ENCODE measurements at places on chromosomes 2 and 18.

DNA sequence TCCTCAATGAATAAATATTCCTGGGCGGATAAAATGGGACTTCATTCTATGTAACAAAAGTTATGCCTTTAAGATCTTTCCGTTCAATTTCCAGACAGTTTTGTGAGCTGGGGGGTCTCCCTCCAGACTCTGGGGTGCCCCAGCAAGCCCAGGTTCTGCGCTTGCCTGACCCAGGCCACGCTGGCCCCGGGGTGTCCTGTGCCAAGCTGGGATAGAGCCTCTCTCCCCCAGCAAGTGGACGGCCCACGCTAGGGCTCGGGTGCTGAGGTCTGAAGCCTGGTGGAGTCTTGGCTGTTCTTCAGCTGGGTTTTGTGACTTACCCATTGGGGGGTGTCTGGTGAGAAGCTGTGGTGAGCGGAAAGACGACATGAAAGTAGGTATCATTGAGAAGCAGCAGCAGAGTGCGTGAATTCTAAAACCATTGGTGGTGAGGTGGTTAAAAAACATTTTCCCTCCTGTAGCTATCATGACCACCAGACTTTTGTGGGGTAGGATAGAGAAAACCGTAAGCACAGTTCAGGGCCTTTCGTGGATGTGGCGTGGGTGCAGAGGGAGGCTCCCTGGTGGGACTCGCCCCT is 346.8 kb downstream of the ANAPC1 start:
- no peak for DNase-seq

DNA sequence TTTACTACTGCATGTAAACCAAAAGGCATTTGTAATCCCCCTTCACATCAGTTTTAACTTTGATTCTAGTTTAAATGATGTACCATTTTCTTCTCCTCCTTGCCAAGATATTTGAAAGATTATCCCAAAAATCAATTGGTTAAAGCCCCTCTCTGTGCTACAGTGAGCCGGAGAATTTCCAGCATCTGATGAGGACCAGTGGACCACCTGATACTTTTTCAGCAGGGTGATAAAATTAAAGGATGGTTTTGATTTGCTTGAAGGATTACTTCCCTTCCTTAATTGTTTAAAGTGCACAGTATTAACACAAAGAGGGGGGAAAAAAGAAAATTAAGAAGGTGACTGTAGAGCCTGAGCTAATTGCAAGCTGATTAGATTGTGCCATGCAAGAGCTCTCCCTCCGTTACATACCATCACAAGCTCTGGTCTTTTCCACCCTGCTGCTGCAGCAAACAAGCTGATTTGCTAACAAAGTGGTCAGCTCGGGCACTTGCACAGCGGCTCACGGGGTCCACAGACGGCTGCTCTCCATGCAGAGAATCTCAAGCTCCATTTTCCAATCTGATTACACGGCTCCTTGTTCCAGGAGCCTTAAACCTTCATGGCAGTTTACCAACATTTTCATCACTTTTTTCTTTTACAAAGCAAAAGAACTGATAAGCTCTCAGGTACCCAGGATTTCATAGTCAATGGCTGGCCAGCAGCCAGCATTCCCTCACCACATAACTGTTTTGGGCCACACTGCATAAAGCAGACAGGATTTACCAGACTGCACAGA is 22.1 kb downstream of the FIGN start:
- no peak for DNase-seq

DNA sequence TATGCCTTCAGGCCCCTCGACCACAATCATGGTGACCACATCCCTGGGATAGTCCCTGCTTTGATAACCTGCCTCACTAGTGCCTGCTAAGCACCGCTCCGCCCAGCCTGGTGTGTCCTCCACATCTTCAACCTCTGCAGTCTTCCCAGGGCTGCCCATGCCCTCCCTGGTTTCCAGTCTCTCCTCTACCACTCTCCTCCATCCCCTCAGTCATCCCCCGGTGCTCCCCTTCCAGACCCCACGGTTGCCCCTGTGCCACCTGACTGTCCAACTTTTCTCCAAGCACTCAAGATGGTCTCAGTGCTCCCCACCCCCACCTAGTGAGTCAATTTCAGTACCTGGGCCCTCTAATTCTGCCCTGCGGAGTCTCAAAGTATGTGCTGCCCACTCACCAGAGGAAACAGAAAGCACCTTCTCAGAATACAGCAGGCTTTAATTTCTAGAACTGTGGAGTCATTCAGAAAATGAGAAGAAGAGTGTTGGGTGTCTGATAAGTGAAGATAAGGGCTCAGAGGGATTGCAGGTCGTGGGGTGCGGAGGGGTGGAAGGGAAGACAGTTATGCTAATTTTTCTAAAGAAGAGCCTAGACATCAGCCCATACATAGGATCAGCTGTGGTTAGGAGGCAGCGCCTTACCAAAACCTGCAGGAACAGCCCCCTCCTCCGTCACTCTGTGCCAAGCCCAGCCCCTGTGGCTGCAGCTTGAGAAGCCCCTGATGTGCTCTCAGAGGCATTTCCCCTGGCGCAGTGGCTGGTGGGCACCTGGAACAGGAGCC is 53.6 kb upstream of the CAB39 start:
- peak; percentile 90 for DNase-seq

DNA sequence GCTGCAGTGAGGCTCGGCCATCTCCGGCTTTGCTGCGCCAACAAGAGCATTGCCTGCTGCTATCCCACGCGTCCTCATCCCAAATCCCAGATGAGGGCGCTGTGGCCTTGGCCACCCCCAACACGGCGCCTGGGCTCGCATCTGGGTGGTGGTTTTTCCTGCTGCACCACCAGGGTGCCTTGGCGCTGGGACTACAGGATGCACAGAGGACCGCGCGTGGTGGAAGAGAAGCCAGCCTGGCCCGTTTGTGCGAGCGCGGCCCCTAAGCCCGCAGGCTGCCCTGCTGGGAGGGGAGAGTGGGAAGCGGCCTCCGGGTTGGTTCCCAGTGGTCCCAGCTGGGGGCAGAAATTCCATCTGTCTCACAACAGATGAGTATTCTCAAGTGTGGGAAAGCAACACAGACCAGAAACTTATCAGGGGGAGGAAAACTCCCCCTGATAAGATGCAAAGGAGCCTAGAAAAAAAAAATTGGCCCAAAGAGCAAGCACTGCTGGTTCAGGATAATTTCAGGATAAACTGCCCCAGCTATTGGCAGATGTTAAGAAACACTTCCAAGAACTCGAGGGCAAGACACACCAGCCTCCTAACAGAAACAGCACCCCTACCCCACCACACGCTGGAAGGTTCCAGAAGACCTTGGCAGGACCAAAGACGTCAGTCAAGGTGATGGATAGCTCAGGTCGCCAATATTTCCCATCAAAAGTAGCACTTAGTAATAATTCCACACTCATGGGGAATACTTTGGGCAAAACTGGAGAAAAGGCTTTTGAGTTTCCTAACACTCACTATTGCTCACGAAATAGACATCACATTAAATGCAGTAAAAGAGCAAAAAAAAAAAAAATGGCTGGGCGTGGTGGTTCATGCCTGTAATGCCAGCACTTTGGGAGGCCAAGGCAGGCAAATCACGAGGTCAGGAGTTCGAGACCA is 152.1 kb downstream of the PXDN start:
- DNase-seq, result no peak

GRCh38 chr2:38147333-38148121 is 71.6 kb upstream of the CYP1B1 start:
- no peak for DNase-seq

DNA sequence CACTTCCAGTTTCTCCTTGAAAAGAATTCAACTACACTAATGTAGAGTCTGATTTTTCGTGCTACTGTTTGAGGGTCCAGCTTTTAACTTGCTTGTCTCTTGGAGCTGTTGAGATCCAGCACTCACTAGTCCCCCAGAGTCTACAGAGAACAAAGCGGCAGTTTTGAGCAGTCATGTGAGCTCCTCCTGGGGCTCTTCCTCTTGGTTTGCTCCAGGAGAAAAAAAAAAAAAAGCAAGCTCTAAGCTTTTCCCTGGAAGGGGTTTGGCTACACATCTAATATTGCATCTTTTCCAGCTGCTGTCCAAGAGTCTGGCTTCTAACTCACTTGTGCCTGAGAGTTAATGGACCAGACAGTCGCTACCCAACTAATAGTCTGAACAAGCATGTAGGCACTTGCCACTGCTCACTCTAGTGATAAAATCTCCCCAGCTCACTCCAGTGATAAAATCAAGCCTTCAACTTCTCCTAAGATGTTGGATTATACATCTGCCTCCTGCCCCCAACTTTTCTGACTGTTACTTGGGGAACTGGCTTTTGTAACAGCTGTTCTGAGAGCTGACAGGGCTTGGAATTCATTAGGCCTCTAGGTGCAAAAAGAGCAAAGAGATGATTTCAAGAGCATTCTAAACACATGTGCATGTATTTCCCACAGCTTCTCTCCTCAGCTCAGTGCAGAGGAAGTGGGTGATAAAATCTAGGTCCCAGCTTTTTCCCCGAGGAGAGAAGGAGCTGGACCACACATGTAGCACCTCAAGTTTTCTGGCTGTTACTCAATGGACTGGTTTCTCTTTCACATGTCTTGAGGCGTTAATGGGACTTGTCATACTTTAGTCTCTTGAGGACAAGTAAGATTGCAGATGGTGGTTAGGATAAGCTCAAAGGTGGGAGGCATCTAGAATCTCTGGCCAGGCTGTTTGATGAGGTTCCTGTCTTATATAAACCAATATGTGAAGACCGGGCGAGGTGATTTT is 750.5 kb downstream of the LRP1B start:
- DNase-seq, result no peak

GRCh38 chr2:120499784-120500495 is 154.0 kb downstream of the INHBB start:
- DNase-seq, result no peak
